Stimulated activated CD4-positive, alpha-beta T cell treated with anti-CD3 and anti-CD28 coated beads, Interleukin-15, amount 100 ng/mL, for 48 hours (primary cell): ENCODE measurements at places on chromosomes 4 and X.

DNA sequence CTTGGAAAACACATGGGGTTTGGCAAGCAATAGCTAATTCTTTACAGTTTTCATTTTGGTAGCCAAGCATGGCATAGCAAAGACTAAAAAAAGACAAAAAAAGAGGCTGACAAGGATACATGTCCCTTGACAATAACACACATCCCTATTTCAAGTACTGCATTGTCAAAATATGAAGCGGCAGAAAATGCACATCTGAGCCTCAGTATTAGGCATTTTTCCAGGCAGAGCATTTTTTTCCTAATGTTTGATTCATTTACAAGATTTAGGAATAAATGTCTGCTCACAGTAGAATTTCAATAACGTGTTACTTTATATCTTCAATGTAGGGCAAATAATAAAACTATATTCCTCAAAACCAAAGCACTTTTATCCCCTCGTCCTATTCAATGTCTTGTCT is 216.3 kb upstream of the PCDH18 start:
- DNase-seq, result no peak

DNA sequence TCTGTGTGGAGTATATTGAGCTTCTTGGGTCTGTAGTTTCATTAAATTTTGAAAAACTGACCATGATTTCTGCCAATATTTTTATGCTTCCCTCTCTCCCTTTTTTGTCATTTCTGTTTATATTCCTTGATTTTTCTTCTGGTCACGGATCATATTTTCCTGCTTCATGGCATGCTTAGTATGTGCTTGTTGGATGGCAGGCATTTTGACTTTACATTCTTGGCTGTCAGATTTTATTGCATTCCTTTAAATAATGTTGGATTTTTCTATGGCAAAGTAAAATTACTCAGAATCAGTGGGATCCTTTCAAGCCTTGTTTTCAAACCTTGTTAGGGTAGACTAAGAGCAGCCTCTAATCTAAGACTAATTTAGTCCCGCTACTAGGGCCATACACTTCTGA is 531.8 kb downstream of the IL15 start:
- DNase-seq, result no peak

GRCh38 chr4:40311811-40312346 is 23.3 kb upstream of the CHRNA9 start:
- no peak for DNase-seq

DNA sequence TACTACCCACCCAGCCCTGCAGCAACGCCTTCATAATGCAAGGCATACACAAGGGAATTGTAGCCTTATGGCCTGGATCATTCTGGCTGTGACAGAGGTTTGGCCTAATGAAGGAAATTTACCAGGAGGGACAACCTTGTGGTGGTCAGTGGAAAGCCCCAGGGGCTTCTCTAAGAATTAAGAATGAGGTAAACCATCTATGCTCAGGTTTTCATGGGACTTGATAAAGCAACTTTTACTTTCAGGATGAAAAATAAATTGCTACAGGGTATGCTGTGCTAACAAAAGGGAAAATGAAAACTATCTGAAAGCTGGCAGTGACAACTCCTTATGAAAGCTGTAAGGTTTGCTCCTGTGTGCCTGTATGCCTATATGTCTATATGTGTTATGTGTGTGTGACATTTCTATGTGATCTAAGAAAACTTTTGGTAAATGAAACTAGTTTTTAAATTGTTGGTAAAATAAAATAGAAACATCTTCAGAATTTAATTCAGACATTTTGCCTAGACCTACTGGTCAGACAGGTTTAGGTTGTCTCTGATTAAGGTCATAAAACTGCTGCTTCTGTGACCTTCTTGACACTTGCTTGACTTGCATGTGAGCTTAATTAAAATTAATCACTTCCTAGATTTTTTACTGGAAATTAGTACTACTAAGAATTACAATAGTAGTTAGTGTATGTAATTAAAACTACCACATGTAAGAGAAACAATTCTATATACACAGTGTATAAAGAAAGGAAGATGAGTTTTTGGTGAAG is 19.9 kb upstream of the TXK start:
- no peak for DNase-seq

DNA sequence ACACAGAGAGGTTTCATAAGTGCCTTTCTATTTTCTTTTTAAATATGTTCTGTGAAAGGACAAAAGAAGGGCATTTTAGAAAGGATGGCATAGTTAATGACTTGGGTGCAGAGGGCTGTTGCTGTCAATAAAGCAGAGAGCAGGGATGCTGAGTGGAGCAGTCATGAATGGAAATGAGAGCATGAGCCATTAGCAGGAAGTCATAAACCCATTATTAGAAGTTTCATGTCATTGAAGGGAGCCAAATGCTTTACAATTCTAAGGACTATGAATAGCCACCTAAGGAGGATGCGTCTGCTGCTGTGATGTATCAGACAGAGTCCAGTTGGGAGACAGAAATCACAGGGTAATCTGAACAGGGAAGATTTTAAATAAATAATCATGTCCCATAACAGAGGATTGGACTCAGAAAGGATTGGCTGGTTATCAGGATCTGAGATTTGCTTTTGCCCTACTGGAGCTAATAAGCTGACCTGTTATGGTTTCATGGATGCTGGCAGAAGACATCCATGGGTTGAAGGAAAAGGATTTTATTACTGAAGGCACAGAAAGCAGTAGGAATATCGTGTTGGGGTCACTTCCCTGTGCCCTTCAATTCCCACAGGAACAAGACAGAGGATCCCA is 47.5 kb upstream of the WDR19 start:
- no peak for DNase-seq

- no peak for DNase-seq
Measured at GRCh38 chrX:94576367-94577004, 902.5 kb downstream of the FAM133A start.

DNA sequence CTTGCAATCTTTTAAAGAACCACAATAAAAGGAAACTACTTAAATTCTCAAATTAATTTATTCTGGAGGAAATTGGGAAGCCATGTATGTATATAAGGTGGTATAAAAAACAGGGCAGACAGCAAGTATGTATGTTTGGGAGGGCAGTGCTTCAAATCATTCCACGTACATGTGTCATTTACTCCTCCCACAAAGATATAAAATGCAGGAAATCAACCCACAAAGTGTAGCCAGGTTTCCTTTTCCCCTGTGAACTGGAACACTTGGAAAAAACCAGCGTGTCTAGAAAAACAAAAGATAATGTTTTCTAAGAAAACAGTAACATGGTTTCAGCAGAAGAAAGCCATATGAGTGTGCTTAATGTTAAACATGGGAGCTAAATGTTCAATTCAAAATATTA is 156.7 kb upstream of the FAM47A start:
- DNase-seq, result no peak

GRCh38 chr4:23881674-23882337 is 8.0 kb downstream of the PPARGC1A start:
- no peak for DNase-seq

DNA sequence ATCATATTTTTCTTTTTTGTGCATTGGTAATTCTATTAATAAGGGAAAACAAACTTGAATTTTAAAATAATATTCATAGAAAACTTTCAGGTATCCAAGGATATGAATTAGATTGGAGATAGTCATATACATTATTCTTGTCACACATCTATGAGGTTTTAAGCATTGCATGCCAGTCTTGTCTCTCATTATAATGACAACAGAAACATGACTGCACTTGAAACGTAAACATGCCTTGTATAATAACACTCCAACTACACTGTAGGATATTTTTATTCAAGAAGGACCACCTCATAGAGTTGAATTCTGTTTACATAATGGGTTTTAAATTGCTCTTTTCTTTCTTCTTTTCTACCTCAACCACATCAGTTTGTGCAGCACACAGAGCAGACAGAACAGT is 104.5 kb downstream of the DCAF8L2 start:
- DNase-seq, result no peak

DNA sequence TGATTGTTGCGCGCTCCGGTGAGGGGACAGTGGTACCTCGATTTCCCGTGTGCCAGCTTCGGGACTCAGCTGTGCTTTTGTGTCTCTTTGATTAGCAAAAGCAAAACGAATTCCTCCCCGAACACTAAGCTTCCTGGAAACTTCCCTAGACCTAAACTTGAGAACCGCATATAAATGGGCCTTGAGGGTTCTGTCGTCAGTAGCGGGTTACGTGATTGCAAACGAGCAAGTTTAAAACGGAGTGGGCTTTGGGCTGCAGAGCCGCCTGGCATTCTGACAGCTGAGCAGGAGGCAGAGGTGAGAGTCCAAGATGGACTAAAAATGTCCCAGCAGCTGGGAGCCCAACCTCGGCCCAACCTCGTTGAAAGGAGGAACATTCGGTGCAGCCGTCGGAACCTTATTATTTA is 1.2 kb upstream of the TAPT1 start:
- DNase-seq, result no peak
